ENCODE measurements at places on chromosomes 16 and 17.

DNA sequence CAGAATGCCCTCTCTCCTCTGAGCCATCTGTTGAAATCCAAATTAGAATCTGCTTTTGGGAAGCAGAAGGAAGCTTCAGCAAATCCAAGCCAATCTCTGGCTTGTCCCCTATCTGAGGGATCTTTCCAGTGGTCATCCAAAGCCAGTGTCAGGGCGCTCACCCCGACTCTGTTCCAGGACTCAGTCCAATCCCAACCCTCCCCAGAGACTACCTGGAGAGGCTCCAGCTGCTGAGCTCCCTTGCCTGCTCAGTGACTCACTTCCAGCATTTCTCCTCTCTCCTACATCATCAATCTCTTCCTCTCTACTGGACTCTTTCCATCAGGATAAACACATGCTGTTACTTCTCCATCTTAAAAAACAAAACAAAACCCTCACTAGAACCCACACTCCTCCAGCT, 2.4 kb downstream of the MATCAP1 start:
- peak; percentile 52 for DNase-seq

DNA sequence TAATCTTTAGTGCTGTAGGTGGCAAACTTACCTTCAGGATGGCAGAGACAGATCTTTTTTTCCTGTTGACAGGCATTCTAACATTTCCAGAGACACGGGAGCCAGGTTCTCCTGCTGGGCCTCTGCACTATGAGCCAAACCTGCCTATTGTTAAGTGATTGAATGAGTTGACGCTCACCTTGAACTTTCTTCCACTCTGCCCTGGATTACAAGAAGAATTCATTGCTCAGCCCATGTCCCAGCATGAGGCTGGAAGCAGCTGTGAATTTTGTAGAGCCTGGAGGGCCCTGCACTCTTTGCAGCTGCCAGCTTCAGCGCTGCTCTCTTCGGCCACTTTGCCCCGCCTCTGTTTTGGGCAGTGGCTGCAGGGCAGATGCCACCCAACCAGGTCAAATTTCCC, 9.4 kb upstream of the SLC7A5 start:
- no peak for DNase-seq

- DNase-seq: peak; percentile 54
Measured at GRCh38 chr17:2929881-2930533, 133.4 kb downstream of the OR1D5 start.

GRCh38 chr17:32141258-32141657, 1.0 kb upstream of the RHOT1 start:
- peak; percentile 47 for DNase-seq

- DNase-seq: no peak
Measured at GRCh38 chr17:60902399-60902798, 224.7 kb downstream of the BCAS3 start.

- no peak for DNase-seq
Measured at GRCh38 chr16:12614662-12615278, 188.9 kb downstream of the CPPED1 start.

DNA sequence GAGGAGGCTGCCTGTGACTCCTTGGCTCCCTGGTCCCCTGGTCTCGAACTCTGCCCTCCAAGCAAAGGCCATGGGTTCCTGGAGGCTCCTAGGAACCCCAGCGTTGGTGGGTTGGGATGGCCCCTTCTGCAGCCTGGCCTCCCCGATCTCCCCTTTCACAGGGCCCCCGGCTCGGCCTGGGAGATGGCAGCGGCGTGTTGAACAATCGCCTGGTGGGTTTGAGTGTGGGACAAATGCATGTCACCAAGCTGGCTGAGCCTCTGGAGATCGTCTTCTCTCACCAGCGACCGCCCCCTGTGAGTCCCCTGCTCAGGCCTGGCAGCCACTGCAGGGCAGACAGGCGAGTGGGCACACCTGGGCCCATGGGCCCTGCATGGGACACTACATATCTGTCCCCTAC, 10.9 kb downstream of the ADGRG3 start:
- no peak for DNase-seq

- no peak for DNase-seq
Measured at GRCh38 chr17:74194682-74195081, 8.8 kb upstream of the RPL38 start.

DNA sequence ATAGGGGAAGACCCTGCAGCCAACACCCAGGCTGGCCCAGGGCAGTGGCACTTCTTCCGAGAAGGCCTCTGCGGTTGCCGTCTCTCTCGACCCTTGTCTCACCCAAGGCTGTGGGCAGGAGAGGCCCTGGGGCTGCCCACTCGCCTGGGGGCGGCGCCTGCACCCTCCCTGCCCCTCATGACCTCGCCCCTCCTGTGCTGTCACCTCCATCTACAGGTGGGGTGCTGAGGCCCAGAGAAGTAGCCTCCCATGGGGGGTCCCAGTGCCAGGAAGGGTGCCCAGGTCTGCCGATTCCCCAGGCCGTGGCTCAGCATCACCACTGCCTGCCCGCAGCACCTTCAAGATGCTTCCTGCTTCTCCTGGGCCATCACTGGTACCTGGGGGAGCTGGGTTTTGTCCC, 992 bp downstream of the NLRC3 start:
- no peak for DNase-seq

- DNase-seq: no peak
Measured at GRCh38 chr17:81564778-81565177, 12.6 kb upstream of the FAAP100 start.

DNA sequence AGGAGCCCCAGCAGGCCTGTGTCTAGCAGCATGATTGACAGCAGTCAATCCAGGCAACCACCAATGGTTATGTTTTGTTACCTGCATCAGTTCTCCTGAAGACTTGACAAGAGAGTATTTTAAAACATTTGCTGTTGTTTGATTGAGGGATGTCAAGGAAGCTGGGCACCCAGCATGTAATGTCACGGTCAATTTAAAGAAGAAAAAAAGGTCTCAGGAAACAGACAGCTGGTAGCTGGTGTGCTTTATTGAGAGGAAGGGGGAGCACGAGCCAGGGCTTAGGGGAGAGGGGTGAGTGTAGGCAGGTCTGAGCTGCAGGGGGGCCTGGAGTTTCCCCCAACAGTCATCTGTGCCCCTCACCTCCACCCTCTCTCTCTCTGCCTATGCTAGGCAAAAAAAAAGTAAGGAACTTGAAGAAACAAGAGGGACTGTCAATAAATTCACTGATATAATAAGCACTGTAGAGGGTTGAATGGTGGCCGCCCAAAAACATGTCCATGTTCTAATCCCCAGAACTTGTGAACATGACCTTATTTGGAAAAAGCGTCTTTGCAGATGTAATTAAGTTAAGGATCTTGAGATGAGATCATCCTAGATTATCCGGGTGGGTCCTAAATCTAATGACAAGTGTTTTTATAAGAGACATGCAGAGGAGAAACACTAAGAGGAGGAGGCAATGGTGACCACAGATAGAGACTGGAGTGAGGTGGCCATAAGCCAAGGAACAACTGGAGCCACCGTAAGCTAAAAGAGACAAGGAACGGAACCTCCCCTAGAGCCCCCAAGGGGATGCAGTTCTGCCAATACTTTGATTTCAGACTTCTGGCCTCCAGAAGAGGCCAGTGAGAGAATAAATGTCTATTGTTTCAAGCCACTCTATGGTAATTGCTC, 14.5 kb downstream of the TSPOAP1 start:
- no peak for DNase-seq

DNA sequence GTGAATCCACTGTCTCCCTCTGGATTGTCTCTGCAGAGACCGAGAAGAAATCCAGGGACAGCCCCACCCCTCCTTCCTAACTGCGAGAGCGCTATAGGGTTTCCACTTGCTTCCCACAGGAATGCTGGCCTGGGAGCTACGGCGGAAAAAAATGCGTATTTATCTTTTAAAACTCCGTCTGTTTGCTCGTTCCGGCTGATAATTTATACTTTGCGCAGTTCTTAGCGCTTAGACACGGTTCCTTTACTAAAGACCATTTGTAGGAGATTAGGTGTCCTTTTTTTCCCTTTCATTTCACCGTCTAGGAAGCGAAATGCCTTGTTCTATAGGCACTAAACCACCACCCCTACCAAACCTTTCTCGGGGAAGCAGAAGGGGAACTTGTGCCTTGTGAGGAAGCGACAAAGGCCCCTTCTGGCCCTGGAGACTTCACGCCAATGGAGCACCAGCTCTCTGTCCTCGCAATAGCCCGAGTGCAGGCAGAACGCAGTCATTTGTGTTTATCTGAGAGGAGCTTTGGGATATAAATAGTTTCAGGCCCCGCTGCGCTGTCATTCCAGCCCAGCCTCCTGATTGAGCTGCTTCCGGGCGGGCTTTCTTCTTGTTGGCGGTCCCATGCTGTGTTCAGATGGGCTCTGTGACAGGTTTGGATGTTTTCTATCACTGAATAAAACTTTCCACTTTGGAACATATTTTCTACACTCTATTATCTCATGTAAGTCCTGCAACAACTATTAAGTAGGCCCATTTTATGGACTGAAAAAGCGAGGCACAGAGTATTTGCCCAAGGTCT, 791 bp upstream of the SUPT4H1 start:
- DNase-seq: peak; percentile 25

DNA sequence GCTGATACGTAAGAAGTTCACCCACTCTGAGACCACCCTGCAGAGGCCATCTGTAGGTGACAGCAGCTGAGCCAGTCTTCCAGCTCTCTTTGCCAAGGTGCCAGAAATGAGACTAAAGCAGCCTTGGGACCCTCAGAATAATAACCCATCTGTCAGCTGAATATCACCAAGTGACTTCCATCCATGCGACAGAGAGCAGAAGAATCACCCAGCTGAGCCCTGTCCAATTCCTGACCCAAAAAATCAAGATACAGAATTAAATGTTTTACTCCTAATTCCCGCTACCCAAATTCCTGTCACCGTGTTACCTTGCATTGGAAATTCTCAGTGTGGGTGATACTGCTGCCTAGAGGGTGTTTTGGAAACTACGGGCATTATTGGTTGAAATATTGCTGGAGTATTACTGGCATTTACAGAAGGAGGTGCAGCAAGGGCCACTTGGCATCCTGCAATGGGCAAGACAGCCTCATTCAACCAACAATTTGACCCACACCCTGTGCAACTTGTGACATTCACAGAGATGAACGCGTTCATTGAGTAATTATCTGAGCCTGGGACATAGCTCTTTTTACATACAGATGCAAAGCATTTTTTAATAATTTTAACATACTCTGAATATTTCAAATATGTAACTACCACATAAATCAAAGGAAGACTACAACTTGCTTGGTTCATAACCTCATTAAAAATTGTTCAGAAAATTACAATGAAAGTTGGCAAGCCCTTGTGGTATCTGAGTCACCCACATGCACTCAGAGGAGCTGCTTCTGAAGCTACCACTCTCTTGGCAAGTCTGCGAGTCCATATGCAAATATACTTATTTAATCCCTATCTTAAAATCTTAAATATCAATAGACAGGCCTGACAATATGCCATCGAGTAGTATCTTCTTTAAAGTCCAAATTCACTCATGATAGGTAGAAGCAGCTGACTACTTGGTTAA, 126.6 kb downstream of the C16orf95 start:
- DNase-seq: no peak

DNA sequence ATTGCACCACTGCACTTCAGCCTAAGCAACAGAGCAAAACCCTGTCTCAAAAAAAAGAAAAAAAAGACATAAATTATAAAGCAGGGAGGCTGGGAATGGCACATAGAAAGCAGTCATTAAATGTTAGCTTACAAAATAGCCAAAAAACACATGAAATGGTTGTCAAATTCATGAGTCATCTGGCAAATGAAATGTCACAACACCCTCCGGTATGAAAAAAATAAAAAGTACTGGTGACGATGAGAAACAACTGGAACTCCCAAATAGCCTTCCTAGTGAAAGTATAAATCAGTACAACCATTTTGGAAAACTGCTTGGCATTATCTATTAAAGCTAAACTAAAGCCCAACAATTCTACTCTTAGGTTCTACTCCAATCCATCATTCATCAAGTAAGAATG, 3.5 kb upstream of the KATNB1 start:
- no peak for DNase-seq

DNA sequence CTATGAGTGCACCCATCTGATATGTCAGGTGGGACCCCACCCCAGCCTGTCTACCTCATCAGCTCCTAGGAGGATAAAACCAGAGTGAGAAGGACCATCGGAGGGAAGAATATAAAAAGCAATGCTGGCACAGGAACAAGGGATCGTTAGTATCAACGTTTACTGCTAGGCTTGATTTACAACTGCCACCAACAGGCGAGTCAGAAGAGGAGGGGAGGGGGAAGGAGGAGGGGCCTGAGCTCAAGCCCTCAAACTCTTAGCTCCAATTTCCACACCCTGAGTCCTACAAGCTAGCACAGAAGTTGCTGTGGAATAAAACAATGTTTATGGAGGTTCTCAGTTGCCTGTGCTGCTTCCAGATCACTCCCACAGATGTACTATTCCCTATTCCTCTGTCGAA, 234.5 kb downstream of the C16orf78 start:
- no peak for DNase-seq

DNA sequence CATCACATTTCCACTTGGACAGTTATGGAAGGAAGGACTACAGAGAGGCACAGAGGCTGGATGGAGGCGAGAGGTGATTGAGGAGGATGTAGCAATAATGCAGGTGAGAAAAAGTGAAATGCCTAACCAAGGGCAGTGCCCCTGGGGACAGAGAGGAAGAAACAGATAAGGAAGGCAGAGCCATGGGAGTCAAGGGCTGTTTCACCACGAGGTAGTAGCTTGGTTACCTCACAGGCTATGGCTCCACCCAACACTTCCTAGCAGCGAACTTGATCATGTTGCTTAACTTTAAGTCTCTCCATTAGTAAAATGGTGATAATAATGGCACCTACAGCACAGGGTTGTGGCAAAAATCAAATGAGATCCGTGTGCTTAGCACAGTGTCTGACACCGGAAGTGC, 83.9 kb downstream of the YPEL2 start:
- no peak for DNase-seq

GRCh38 chr16:84648595-84649510, 542 bp downstream of the KLHL36 start:
- DNase-seq: peak; percentile 45

DNA sequence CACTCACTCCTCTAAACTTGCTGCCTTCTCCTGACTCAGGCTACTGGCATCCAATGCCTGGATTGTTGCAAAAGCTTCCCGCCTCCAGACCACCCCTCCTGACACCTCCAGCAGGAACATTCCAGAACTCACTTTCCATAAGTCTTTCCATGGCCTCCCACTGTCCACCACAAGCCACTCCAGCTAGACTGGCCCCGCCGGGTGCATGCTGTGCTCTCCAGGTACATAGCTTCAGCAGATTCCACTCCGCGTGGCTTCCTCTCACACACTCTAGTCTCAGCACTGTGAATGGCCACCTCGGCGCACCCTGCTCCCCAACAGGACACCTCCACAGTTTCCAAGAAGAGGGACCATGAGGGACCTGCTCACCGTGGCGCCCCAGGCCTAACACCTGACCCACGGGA, 25.9 kb upstream of the FAAP100 start:
- peak; percentile 47 for DNase-seq

DNA sequence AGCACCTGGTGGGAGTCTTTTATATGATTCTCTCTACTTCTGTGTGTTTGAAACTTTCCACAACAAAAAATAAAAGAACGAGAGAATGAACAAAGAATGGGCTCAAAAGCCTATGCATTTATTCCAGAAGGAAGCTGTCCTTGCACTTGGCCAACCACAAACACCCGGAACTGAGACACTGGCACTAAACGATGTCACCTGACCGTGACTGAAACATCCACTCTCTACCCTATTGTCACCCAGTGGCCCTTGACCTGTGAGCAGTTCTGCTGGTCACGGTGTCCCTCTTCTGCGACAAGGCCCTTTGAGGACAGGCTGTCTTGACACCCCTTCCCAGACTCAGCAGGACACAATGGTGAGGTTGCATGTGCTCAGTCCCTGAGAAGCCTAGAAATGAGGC, 56.6 kb downstream of the TEKT5 start:
- no peak for DNase-seq

GRCh38 chr16:1991135-1991551, 1.4 kb downstream of the SYNGR3 start:
- DNase-seq: peak; percentile 31
